ENCODE measurements at places on chromosomes 6 and 20. TPM values are rescaled to one million over a fixed set of nuclear protein-coding genes. Genes with fewer than 3 reads are reported as not detected.

Gene GHRH
- total RNA-seq = not detected

GRCh38 chr6:118899948-118900347, 6.0 kb downstream of the ASF1A start:
- no peak overlapping the region for H3K4me3 ChIP-seq
- H3K36me3 ChIP-seq = no peaks in the 10 kb centered on the region
- no peak for DNase-seq
- H3K27me3 ChIP-seq = no peaks in the 10 kb centered on the region

- H3K27me3 ChIP-seq = no peaks in the 10 kb centered on the region
- no peaks in the 10 kb centered on the region for H3K4me1 ChIP-seq
- no peak overlapping the region for H3K27ac ChIP-seq
- H3K4me3 ChIP-seq = no peak overlapping the region
- DNase-seq = peak; percentile 49
- H3K36me3 ChIP-seq = no peaks in the 10 kb centered on the region
Measured at GRCh38 chr20:63342561-63343459, 18.3 kb downstream of the CHRNA4 start.

DNA sequence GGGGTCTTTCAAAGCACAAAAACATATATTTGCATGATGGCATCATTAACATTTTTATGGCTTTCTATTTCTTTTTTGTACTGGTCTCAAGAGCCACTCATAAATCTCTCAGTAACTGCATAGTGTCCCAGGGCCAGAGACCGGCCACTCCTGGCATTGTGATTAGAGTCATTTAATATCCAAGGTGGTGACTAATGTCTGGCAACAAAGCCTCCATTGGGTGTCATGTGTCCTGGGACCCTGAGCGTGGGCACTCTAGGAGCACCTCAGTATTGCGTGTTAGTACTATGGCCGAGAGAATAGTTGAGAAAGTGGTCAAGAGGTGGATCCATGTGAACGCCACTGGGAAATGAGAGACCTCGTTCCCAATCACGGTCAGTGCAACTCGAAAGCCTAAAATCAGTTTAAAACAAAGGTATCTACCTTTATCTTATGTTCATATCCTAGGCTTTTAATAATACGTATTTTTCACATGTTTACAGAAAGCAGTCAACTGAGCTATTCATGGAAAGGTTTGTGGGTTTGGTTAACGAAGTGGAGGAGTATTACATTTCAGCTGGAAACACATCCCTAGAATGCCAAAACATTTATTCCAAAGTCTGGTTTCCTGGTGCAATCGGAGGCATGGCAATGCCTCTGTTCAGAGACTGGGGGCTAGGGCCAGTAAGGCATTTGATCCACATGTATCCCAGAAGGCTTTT, 2.7 kb upstream of the ESR1 start:
- peaks cover 5% of the 10 kb centered on the region for H3K4me1 ChIP-seq
- no peaks in the 10 kb centered on the region for H3K36me3 ChIP-seq
- DNase-seq = no peak
- no peaks in the 10 kb centered on the region for H3K27me3 ChIP-seq
- no peak overlapping the region for H3K4me3 ChIP-seq

- H3K27ac ChIP-seq = peak overlapping the region; percentile 2
- H3K36me3 ChIP-seq = no peaks in the 10 kb centered on the region
- no peak for DNase-seq
- H3K4me3 ChIP-seq = no peak overlapping the region
Measured at GRCh38 chr6:56361812-56362211, 114.4 kb upstream of the COL21A1 start.

Gene VNN1
- 21.6 TPM for total RNA-seq

GRCh38 chr6:132132924-132133639, 181.9 kb upstream of the CCN2 start:
- no peaks in the 10 kb centered on the region for H3K36me3 ChIP-seq
- no peak for DNase-seq
- no peak overlapping the region for H3K27ac ChIP-seq
- H3K4me3 ChIP-seq = no peak overlapping the region

GRCh38 chr6:134287859-134288537, 29.9 kb downstream of the SGK1 start:
- no peaks in the 10 kb centered on the region for H3K36me3 ChIP-seq
- no peaks in the 10 kb centered on the region for H3K27me3 ChIP-seq
- no peak overlapping the region for H3K27ac ChIP-seq
- H3K4me1 ChIP-seq = no peaks in the 10 kb centered on the region

- no peak overlapping the region for H3K27ac ChIP-seq
- no peak overlapping the region for H3K4me3 ChIP-seq
- DNase-seq = no peak
- no peaks in the 10 kb centered on the region for H3K4me1 ChIP-seq
Measured at GRCh38 chr6:10977231-10977968, 66.7 kb downstream of the ELOVL2 start.

Gene KHDC1L
- not detected for total RNA-seq

DNA sequence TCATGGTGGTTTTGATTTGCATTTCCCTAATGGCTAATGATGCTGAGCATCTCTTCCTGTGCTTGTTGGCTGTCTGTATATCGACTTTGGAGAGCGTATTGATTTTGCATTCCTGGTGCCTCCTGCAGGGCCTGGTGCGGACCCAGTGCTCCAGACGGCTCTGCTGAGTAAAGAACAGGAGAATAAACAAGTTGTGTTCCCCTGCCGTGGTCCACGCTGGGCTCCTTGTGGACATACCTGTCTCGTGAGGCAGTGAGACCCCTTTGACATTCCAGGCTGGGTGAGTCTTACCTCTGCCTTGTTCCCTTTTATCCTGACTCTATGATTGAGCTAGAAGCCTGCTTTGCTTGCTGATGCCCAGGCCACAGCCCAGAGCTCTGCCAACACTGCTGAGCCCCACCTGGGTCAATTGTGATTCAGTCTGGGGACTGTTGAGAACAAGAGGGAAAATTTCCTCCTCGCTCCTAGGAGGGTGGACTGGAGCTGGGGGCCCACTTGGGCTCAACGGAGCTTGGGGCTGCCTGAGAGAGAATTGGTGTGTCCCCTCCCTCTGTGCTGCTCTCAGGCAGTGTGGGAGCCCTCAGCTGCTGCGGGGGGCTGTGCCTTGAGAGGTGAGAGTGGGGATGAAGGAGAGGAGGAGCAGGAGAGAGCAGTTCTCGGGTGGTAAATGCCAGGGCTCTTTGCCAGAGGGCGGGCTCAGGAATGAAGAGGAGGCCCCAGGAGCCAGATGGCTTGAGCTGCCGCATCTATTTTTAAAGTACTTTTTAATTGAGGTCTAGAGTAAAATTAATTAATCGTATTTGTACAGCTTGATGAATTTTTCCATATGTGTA, 43.7 kb upstream of the PMEPA1 start:
- no peak overlapping the region for H3K27ac ChIP-seq
- no peak for DNase-seq
- no peaks in the 10 kb centered on the region for H3K27me3 ChIP-seq

GRCh38 chr6:136317021-136317694, 27.5 kb upstream of the BCLAF1 start:
- DNase-seq = no peak
- H3K36me3 ChIP-seq = no peaks in the 10 kb centered on the region
- no peaks in the 10 kb centered on the region for H3K4me1 ChIP-seq
- H3K27me3 ChIP-seq = no peaks in the 10 kb centered on the region
- no peak overlapping the region for H3K27ac ChIP-seq
- H3K4me3 ChIP-seq = no peak overlapping the region

- no peaks in the 10 kb centered on the region for H3K27me3 ChIP-seq
- no peak overlapping the region for H3K4me3 ChIP-seq
- no peaks in the 10 kb centered on the region for H3K36me3 ChIP-seq
- no peaks in the 10 kb centered on the region for H3K4me1 ChIP-seq
Measured at GRCh38 chr6:113626475-113626874, 230.7 kb upstream of the MARCKS start.

Gene NT5E
- 31.8 TPM for total RNA-seq

DNA sequence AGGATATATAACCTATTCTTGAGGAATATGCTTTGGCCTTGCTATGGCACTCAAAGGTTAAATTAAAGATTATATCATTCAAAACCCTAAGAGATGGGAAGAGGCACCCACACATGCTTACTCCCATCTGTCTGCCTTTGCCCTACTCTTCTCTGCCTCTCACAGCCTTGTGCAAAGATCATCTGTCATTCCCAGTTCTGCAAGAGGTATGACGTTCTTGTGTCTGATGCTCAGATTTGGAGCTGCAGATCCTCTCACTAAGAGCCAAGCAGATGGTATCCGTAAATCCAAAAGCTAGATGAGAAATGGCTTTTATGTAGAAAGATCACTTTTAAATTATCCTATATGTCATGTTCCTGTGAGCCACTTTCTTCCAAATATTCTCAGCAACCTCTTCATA, 112.0 kb downstream of the GPR63 start:
- no peaks in the 10 kb centered on the region for H3K27me3 ChIP-seq
- DNase-seq = no peak
- H3K27ac ChIP-seq = no peak overlapping the region
- no peak overlapping the region for H3K4me3 ChIP-seq
- no peaks in the 10 kb centered on the region for H3K36me3 ChIP-seq
- H3K4me1 ChIP-seq = no peaks in the 10 kb centered on the region

- no peak overlapping the region for H3K4me3 ChIP-seq
- no peaks in the 10 kb centered on the region for H3K4me1 ChIP-seq
- H3K27me3 ChIP-seq = no peaks in the 10 kb centered on the region
- H3K36me3 ChIP-seq = no peaks in the 10 kb centered on the region
Measured at GRCh38 chr6:53866226-53866625, 71.4 kb downstream of the LRRC1 start.

Gene E2F3
- 1.1 TPM for total RNA-seq

DNA sequence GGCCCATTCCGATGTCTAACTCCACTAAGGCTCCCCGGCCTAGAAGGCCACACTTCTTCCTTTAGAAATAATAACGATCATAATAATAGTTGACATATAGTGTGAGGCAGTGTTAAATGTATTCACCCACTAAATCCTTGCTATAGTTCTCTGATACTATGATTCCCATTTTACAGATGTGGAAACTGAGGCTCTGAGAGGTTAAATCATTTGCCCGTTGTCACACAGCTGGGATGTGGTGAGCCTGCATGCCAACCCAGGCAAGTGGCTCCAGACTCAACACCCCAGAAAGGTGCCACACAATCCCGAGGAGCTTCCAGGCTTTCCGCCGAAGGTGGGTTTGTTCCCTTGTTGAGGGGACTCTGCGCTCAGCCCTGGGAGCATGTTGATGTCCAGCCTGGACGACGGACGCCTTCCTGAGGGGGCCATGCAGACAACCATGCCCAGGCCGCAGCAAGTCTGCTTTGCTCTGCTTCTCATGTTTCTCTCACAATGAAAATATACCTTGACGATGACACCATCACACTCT, 104.6 kb upstream of the CDYL start:
- DNase-seq = no peak
- H3K4me1 ChIP-seq = no peaks in the 10 kb centered on the region
- no peak overlapping the region for H3K4me3 ChIP-seq
- no peaks in the 10 kb centered on the region for H3K27me3 ChIP-seq

DNA sequence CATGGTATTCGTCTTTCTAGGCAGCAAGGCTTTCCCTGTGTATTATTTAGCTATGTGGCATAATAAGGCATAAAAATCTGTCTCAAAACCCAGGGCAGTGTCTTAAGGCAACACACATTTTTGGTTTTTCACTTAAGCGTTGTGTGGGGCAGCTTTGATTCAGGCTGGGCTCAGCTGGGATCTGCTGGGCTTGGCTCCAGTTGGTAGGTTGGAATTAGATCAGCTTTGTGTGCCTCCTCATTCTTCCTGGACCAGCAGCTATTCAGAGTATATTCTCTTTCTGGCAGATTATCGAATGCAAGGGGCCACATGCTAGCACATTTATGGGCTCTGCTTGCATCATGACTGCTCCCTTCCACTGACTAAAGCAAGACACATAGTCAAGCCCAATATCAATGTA, 487.9 kb downstream of the RFPL4B start:
- H3K36me3 ChIP-seq = no peaks in the 10 kb centered on the region
- DNase-seq = no peak
- H3K4me3 ChIP-seq = no peak overlapping the region
- no peak overlapping the region for H3K27ac ChIP-seq
- H3K27me3 ChIP-seq = no peaks in the 10 kb centered on the region

- no peaks in the 10 kb centered on the region for H3K4me1 ChIP-seq
- no peak for DNase-seq
- no peak overlapping the region for H3K27ac ChIP-seq
- no peak overlapping the region for H3K4me3 ChIP-seq
- no peaks in the 10 kb centered on the region for H3K27me3 ChIP-seq
- H3K36me3 ChIP-seq = no peaks in the 10 kb centered on the region
Measured at GRCh38 chr6:143804835-143805239, 38.3 kb upstream of the LTV1 start.

GRCh38 chr6:47111685-47112084, 69.6 kb upstream of the ADGRF1 start:
- H3K4me1 ChIP-seq = no peaks in the 10 kb centered on the region
- no peaks in the 10 kb centered on the region for H3K36me3 ChIP-seq
- H3K4me3 ChIP-seq = no peak overlapping the region
- H3K27me3 ChIP-seq = no peaks in the 10 kb centered on the region

DNA sequence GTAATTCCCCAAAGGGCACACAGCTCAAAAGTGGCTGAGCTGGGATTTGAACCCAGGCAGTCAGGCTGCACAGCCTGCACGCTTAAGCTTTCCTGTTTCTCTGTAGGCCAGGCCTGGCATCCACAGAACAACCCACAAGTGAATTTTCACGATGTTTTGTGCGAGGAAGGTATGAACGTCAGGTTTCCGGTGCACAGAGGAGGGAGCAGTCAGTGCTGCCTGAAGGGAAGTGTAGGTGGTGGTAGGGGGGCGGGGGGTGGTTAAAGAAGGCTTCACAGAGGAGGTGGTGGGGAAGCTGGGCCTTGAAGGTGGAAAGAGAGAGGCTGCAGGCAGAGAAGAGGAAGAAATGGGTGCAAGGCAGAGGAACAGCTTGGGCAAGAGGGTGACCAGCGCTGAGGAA, 14.1 kb downstream of the KCNB1 start:
- H3K27ac ChIP-seq = no peak overlapping the region
- no peak for DNase-seq
- H3K4me3 ChIP-seq = no peak overlapping the region
- no peaks in the 10 kb centered on the region for H3K27me3 ChIP-seq

Gene JPH2
- total RNA-seq = 0.10 TPM

DNA sequence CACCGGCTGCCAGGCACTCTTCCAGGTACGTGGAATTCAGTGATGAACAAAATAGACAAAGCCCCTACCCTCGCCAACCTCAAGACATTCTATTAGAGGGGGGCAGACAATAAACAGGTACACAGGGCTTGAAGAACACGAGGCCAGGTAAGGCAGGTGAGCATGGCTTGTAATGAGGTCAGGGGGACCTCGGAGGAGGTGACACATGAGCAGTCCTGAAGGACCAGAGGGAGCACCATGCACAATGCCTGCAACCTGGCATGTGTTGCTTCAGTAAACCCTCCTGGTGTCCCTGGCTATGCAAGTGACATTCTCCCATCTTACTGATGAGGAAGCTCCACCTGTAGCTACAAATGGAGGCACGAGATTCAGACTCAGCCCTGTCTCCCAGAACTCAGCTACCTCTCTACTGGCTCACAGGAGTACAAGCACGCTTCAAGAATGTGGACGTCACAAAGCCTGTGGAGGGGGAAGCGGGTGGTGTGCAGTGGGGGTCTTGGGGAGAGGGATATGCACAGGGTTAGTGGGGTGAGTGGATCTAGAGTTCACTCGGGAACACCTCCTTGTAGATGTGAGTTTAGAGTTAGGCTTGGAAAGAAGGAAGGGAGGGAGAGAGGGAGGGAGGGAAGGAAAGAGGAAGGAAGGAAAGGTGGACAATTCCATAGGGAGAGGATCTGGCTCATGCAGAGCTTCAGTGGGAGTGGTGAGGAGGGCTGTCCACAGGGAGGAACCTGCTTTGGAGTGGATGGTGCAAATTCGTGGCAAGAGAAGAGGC, 7.6 kb upstream of the MAPK13 start:
- H3K4me3 ChIP-seq = no peak overlapping the region
- no peaks in the 10 kb centered on the region for H3K36me3 ChIP-seq
- H3K4me1 ChIP-seq = no peaks in the 10 kb centered on the region
- H3K27ac ChIP-seq = no peak overlapping the region
- H3K27me3 ChIP-seq = no peaks in the 10 kb centered on the region
- no peak for DNase-seq

Gene TSPO2
- 0.43 TPM for total RNA-seq

All from right lobe of liver (tissue), 6 donors.